ENCODE measurements at places on chromosomes 7 and 10.

- DNase-seq, result no peak
Observed at GRCh38 chr10:105965141-105965540, 1199.4 kb downstream of the SORCS1 start.

DNA sequence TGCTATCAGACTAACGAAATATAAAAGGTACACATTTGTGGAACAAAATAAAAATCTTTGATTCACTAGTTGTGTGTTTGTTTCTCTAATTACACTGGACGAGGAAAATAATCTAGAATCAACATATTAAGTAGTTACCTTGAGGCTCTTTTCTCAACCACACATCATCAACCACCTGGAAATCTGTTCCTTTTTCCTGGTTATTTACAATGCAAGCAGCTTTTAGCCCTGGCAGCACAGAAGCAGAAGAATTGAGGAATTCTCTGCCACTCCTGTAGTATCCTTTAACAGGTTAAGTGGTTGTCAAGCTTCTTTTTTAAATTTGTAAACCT lies 23.7 kb downstream of the NUP42 start:
- no peak for DNase-seq

DNA sequence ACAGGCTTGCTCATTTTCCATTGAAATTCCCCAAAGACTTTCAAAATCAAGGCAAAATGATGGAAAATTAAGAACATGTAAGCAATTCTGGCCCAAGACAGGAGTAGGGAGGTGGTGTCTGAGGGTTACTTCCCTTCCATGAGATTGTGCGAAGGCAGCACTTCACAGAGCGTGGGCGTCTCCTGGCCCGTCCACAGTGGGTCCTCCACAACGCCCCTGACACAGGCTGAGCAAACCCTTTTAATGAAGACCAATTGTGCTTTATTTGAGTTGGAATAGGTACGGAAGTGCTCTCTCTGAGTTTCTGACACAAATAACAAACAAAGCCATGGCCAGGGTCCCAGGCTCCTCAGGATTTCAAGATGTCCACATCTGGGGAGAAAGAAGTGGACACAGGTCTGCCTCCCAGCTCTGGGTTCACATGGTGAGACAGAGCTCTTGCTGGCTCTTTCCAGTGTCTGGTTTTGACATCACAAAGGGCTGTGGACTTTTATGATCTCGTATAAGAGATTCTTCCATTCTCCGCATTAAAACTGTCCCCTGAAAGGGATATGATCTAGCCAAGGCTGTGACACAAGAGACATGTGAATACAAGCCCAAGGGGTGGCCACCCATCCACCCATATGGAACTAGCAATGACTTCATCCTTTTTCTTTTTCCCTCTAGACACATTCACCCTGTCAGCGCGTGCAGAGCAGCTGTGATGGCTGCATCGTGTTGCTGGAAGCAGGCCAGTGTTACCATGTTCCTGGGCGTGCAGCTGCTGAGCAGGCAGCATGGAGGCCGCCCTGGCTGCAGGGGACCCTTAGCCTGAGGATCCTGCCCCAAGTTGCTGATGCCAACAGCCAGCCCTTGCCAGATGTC lies 145.6 kb downstream of the ADAM12 start:
- DNase-seq, result no peak

- no peak for DNase-seq
Observed at GRCh38 chr10:114714281-114714741, 56.2 kb upstream of the ABLIM1 start.

DNA sequence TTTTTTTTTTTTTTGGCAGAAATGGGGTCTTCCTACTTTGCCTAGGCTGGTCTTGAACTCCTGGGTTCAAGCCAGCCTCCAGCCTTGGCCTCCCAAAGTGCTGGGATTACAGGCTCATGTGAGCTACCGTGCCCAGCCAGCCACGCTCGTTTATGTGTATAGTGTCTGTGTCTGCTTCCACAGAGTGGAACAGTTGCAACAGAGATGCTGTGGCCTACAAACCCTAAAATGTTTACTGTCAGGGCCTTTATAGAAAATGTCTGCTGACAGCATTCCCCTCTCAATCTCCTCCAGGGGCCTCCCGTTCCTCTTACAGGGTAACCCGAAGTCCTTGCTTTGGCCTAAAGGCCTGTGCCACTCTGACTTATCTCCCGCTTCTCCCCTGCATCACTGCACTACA lies 87.6 kb upstream of the LEP start:
- DNase-seq, result no peak

DNA sequence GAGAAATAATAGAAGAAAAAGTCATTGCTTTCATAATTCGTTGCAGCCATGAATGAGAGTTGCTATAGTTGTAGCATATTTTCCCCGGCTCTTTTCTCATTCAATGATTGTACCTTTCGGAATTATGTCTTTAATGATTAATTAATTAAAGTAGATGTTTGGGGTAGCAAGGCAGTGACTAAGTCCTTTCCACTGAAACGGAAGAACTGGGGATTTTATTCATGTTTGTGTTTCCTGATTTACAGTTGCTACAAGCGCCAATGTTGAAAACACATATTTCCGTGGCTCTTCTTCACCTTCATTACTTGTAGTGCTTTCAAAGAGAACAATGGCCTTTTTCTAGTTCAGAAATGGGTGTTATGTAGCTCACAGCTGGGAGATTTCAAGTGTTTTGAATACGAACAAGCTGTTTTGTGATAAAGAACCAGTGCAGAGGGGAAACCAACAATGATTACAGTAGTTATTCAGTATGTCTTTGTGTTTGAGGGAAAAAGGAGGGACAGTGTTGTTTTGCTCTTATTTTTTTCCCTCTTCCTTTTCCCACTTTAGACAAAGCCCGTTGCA lies 153.5 kb downstream of the NSUN6 start:
- DNase-seq, result no peak

- DNase-seq, result no peak
Observed at GRCh38 chr7:23191022-23191421, 9.2 kb downstream of the NUP42 start.

- no peak for DNase-seq
Observed at GRCh38 chr10:119754085-119754484, 28.2 kb downstream of the INPP5F start.

- DNase-seq, result no peak
Observed at GRCh38 chr10:86481761-86482160, 39.8 kb downstream of the WAPL start.

GRCh38 chr10:77943121-77943901 lies 16.8 kb upstream of the DLG5 start:
- no peak for DNase-seq

DNA sequence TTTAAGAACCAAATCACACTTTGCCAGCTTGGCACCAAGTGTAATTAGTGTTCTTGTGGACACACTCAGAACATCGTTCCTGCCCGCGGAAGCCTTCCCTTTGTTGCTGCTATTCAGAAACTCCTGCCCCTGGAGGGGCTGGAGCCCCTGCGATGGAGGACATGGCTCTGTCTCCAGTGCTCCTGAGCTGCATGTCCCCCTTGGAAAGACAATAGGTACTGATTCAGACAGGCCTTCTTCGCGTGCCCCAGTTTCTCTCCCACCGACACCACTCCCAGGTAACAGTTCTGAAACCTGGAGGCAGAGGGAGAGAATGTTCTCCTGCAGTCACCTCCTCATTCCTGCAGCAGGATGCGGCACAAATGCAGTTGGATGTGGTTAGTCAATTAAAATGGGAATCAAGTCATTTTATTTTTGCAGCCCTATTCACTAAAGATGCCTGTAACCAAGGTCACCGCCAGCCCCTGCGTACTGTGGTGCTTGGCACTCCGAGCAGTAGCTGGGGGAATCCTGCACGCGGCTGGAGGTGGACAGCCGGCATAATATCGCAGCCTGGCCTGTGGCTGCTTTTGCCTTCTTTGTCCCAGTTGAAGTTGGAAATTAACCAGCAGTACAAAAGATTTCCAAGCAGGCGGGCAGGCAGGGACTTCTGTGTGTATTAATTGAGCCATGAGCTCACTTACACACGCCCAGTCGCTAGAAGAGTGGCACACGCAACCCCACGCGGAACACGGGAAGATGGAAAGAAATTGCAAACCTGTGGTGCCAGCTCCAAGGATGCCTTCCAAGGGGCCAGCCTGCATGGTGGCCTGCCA lies 205.7 kb downstream of the EBF3 start:
- DNase-seq, result no peak

DNA sequence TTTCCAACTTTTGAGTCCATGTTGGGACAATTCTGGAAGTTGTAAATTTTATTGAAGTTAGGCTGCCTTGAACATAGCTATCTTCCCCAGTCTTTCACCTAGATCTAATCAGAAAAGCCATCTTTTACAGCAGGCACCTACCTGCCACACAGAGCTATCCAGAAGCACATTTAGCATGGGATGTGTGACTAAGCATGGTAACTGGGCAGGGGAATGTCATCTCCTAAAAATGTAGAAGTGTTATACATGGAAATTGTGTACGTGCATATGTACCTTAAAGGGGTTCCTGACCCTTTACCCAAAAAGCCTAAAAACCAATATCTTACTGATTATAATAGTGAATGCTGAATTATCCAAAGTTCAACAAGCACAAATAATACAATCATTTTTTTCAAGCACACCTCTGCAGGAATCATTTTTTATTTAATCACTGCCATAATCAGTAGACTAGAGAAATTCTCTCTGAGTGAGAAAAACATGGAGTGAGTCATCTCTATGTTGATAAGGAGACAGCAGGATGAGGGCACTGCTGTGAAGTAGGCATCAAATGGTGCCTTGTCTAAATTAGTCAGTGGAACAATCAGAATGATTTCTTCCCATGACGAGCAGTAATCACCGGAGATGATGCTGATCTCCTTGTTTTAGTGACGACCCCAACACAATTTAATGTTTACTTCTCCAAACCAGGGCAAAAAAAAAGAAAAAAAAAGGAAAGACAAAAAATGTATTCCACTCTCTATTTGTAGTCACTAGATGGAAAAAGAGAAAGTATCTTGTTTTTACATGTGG lies 75.9 kb downstream of the SORBS1 start:
- DNase-seq, result no peak

GRCh38 chr10:27723436-27723835 lies 22.2 kb downstream of the MKX start:
- DNase-seq, result no peak

DNA sequence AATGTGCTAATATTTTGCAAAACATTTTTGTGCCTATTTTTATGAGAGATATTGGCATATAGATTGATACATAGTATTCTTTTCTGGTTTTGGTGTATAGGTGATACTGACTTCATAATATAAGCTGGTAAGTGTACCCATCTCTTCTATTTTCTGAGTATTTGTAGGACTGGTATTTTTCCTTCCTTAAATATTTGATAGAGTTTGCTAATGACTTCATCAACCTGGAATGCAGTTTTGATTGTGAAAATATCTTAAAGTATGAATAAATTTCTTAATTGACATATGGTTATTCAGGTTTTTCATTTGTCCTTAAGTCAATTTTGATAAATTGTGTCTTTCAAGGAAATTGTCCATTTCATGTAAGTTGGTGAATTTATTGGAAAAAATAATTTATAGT lies 6.1 kb upstream of the SCRN1 start:
- DNase-seq, result no peak

- DNase-seq, result no peak
Observed at GRCh38 chr10:79295563-79295962, 51.7 kb upstream of the PPIF start.

GRCh38 chr10:61406242-61406641 lies 46.9 kb downstream of the TMEM26 start:
- no peak for DNase-seq

DNA sequence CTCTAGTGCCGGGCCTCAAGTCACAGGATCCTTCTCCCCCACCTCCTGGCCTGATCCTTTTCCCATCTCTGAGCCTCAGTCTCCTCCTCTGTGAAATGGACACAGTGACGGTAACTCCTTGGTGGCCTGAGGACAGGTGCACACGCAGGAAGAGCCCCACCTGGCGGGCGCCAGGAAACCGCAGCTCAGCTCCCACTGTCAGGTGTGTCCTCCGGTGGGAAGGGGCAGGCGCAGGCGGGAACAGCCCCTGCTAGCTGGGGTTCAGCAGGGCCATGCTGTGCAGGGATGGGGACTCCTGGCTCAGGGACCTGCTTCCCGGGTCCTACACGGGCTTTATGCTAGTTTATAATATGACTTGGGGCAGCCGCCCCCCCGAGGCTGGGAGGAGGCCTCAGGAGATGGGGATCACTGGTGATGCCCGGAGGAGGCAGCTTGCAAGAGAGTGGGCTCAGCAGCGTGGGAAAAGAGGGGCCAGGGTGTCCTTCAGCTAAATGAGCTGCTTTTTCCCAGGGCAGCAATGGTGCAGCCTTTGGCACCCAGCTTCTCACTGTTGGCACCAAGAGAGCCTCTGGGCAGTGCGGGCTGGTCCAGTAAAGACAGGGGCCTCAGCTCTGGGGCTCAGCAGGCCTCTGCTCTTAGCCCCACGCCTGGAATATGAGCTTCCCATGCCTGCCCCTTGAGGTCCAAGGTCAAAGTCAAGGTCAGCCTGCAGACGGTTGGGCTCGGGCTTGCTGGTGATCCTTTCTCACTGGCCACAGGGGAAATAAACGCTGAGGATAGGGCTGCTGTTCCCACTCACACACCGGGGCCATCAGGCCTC lies 68.0 kb upstream of the FAM20C start:
- DNase-seq, result no peak

- no peak for DNase-seq
Observed at GRCh38 chr7:104604706-104605105, 276.3 kb downstream of the LHFPL3 start.

GRCh38 chr10:126618466-126618865 lies 52.0 kb downstream of the C10orf90 start:
- DNase-seq, result no peak

- DNase-seq, result no peak
Observed at GRCh38 chr10:72561745-72562166, 64.1 kb downstream of the MICU1 start.

GRCh38 chr10:58351616-58352578 lies 17.1 kb downstream of the UBE2D1 start:
- no peak for DNase-seq

DNA sequence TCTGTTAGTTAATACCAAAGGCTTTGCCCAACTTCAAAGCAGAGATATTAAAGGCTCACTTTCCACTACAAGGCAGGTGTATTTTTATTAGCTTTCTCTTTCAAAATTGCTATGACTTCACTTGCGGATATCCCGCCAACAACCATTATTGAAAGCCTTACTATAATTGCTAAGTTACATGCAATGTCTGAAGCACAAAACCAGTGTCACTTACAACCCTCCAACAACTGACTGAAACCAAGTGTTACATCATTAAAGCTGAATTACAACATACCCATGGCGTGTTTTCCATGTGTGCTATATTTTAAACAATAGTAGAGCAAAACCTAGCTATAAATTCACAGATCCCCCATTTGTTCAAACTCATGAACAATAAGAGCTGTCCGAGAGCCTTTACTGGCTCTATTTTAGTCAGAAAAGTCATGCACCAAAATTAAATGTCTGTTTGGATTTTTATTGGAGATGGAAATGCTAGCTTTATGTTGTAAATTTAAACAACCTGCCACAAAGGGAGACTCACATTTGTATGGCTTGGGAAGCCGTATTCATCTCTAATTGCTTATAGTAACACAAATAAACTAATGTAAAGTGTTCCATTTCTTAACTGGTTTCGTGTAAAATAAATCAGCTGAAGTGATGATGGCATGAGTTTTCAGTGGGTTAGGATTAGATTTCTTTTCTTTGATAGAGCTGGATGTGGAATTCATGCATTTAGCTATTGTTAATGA lies 227.1 kb downstream of the AGMO start:
- no peak for DNase-seq

GRCh38 chr7:20470082-20470481 lies 139.4 kb downstream of the ITGB8 start:
- no peak for DNase-seq
